ENCODE measurements at places on chromosomes 16 and 17.
A peak's percentile ranks its signal among the peaks of the same experiment; 100 is the strongest.

DNA sequence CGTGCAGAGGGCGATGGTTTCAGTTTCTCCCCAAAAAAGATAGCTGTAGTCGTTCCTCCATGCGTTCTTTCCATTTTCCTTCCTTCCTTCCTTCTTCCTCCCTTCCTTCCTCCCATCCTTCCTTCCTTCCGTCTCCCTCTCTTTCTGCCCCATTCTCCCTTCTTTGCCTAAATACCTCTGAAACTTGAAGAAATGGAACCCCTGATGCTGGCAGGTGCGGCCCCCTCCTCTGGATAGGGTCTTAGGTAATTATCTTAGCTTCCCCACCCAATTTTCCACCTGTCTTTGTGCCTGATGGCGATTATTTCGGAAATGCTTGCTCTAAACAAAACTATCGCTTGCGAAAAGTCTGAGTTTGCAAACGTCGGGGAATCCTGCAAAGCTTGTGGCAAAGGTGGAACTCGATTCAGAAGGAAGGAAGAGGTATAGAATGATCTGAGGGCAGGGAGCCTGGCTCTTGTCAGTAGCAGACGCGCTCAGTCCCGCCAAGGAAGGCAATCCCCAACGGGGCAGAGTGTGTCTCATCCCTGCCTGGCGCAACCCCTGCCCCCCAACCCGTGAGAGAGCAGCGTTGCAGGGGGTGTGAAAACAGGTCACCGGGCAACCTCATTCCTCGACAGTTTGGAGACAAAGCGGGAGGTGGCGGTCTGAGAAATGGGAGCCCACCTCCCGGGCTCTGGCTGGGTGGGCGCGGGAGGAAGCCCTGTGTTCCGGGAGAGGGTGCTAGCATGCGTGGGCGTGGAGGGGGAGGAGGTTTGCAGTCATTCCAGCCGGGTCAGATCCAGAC is 2.9 kb upstream of the CBX8 start:
- no peak for DNase-seq

GRCh38 chr17:39600288-39600996 is 7.3 kb downstream of the NEUROD2 start:
- DNase-seq: no peak

DNA sequence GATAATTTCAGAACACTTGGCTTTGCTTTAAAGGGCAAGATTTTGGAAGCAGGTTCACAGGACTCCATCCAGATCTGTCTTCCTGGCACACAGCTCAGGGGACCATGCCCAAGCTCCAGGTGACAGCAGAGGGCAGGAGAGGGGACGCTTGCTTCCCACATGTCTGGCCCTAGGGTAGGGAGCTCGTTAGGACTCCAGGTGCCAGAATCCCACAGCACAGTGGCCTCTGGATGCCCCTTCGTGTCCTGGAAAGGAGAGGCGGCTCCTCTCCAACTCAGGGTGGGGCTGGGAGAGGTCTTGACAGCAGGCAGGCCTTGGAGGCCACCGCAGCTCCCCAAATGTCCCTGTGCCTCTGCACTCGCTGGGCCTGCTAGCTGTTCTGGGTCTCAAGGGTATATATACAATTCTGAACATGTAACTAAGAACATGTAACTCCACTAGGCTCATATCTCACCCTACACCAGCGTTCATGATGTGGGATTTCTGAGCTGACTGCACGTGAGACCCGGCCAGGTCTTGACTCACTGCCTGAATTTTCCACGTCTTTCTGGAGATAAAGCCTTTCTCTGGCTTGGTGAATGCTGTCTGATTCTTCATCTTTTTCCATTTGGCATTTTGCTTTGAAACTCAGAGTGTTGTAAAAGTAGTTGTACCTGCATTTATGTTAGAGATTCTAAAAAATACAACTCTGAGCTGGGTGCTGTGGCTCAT is 52.8 kb downstream of the MARCHF10 start:
- DNase-seq: peak; percentile 71

DNA sequence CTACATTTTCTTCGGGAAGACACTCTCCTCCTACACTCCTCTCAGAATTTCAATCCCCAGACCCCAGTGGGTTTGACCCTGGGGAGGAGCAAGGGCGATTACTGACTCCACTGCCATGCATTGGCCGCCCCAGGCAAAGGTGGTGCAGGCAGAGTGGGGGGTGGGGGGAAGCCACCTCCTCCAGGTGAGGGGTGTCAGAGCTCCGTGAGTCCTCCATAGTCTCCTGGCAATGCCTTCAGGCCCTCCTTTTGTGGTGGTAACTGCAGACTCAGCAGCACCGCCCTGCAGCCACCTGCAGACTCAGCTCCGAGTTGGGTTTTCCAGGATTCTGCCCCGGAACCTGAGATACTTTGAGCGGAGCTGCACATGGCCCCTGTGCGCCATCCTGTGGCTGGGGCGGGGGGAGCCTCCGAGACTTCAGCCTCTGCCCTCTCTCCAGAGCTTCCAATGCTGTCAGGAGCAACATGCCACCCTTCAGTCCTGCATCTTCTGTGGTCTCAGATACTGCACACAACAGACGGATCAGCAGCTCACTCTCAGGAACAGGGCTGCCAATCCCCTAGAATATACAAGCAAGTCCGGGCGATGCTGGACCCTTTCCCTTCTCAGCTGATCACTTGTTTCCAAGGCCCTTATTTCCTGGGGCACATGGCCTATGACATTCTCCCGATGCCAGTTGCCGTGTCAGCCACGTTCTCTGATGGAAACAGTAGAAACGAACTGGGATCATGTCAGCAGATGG is 2.4 kb upstream of the SLC47A2 start:
- DNase-seq: no peak

DNA sequence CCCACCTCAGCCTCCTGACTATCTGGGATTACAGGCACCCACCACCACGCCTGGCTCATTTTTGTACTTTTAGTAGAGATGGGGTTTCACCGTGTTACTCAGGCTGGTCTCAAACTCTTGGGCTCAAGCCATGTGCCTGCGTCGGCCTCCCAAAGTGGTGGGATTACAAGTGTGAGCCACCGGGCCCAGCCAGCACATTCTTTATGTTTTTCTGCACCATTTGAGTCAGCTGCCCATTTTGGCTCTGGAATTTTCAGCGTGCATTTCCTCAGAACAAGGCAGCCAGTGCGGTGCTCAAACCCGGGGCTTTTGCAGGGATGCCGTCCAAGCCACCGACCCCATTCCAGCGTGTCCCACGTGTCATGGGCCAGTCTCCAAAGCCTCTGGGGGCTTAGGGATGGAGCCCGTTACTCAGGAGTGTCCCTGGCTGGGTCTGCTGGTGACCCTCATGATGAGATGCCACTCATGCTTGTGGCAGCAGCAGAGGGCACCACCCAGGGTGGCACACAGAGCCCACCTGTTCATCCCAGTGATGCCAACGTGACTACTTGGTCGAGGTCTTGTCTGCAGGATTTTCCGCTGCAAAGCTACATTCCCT is 3.7 kb upstream of the RAB40C start:
- DNase-seq: no peak

GRCh38 chr17:9235346-9235745 is 214.0 kb downstream of the NTN1 start:
- DNase-seq: no peak

GRCh38 chr17:1351971-1352370 is 48.1 kb downstream of the YWHAE start:
- no peak for DNase-seq

DNA sequence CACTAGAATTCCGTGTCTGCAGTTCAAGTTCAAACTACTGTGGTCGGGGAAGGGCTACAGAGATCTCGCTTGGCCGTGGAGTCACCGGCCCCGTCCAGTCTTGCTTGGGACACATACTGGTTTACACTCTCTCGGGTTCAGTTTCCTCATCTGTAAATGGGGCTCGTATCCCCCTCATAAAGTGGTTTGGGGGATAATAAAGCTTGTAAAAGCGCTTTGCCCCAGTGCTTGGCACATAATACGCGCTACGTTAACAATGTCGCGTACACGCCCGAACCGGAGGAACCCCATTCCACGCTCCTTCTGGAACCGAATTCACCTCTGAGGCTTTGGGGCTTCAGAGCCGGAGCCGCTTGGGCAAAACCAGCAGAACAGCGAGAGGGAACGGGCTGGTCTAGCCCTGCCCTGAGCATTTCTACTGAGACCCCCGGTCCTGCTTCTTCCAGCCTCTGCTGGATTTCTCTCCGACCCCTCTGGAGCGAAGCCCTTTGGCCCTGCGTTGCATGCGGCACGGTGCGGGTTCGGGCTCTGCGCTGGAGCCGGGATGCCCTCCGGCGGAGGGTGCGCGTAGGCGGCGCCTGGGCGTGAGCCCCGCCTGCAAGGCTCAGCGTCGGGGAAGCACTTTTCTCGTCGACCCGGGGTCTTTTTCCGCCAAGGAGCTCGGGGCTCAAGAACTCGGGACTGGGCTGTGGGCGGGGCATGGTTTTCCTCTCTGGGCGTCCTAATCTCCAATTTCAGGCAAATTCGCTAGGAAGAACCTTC is 26.1 kb upstream of the HOXB13 start:
- no peak for DNase-seq

DNA sequence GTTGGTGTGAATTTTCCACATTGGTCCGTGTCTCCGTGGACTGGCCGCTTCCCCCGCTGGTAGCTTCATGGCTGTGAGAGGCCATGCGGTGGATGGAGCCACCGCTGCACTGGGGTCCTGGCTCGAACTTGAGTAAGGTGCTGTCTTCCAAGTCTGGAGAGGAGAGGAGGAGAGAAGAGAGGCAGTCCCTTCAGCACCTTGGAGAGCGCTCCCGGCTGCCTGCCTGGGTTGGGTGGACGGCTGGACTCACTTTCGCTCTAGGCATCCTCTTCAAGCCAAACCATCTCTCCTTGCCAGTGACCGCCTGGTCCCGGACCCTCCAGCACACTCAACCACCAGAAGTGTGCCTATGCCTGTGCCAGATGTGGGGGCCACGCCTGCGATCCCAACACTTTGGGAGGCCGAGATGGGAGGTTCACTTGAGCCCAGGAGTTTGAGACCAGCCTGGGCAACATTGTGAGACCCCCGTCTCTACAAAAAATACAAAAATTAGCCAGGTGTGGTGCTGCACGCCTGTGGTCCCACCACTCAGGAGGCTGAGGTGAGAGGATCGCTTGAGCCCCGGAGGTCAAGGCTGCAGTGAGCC is 6.2 kb downstream of the JPH3 start:
- no peak for DNase-seq

- no peak for DNase-seq
These were observed 27.3 kb upstream of the SMG1 start for GRCh38 chr16:18953547-18953946.

GRCh38 chr16:88340755-88341150 is 42.0 kb upstream of the ZNF469 start:
- DNase-seq: no peak

- DNase-seq: no peak
These were observed 3.3 kb upstream of the NOTUM start for GRCh38 chr17:81964081-81964849.

DNA sequence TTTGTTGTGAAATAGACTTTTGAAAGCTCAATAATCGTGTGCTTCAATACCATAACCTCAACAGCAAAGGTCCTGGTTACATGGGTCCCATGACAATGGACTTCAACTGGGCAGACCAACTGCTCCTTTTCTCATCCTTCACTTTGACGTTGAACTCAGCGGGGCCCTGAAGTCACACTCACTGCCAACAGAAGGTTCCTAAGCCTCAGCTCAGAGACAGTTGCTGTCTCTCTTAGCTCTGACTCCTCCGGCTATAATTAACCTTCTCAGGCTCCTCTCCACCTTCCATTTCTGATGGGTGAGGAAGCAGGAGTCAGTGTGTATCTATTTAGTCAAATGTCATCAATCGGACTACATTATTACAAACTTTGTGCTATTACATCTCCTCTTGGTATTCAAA is 23.8 kb downstream of the MPP3 start:
- no peak for DNase-seq

GRCh38 chr17:73932216-73932749 is 271.2 kb upstream of the RPL38 start:
- no peak for DNase-seq

DNA sequence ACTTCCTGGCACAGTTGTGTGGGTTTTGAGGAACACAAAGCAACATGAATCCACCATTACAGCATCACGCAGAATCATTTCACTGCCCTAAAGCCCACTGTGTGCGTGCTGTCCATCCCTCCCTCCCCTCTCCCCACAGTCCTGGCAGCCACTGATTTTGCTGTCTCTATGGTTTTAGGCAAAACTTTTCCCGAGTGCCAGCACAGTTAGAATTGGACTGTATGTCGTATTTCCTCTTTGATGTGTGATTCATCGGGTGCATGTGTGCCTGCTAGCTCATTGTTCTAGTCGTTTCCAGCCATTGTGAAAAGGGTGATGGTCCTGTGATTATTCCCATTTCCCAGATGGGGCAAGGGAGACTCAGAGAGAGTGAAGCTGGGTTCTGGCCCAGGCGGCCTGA is 12.7 kb downstream of the KLHL36 start:
- DNase-seq: no peak

DNA sequence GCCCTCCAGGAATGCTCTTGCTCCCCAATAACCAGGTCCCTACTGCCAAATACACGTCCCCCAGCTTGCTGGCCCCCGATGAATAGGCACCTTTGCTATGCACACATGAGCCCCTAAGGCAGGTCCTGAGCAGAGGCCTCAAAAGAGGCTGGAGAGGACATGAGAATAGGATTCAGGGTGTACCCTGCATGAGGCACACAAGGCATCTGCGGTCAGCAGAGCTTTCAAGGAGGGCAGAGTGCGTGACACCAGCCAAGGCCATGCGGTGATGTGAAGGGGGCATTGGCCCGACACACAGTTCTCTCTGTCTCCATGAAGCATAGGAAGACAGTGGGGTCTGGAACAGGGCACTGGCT is 6.9 kb downstream of the SEZ6L2 start:
- DNase-seq: no peak

DNA sequence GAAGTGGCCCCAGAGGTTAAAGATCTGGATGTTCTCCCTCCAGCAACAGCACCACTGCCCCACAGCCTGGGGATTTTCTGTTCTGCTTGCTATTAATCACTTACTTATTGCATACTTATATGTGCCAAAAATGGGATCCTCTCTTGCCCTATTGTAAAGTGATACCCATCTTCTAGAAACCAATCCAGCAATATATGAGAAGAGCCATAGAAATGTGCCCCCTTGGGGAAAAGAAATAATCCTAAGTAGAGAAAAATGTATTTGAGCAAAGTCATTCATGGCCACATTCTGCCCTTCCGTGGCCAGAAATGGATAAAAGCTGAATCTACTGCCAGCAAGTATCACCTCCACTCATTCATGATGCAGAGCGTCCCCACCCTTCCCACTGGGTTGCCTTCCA is 20.9 kb downstream of the SOST start:
- no peak for DNase-seq

- DNase-seq: no peak
These were observed 53.9 kb upstream of the ERN1 start for GRCh38 chr17:64183815-64184214.

GRCh38 chr17:33322063-33322462 is 29.0 kb upstream of the ASIC2 start:
- no peak for DNase-seq

GRCh38 chr16:86498155-86498670 is 12.1 kb upstream of the FOXF1 start:
- DNase-seq: no peak

DNA sequence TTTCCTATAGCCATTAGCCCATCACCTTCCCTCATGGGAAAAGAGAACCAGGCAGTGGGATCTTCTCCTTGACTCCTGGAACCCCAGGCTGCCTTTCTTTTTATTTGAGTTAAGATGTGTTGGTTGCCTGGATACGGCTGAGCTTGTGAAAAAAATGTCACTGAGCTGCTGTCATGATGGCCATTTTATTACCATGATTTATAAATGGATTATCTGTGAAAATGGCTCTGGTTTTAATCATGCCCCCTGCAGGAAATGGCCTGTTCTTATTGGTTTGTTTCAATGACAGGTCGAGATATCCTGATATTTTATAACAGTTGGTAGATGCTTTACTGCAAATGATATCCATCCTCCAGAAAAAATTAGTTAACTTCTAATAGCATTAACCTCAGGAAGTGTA is 640.4 kb downstream of the CDH11 start:
- DNase-seq: no peak

Measured in mesenteric fat pad (tissue), 1 donor.